EL (cell line): ENCODE measurements at places on chromosomes 6 and 20.

DNA sequence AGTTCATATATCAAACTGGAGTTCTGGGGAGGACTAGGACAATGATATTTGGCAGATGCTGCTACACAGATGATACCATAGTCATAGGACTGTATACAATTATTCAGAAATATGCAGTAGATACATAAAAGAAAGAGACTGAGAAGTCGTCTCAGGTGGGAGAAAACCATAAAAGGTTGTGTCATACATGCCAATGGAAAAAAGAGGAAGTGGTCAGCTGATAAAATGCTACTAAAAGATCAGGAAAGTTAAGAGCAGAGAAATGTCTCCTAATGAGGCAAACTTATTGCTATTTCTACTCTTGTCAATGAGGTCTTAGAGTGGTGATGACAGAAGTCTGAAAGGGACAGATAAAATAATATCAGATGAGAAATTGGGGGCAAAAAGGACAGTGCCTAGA is 407.6 kb downstream of the COL12A1 start:
- no peak for DNase-seq

DNA sequence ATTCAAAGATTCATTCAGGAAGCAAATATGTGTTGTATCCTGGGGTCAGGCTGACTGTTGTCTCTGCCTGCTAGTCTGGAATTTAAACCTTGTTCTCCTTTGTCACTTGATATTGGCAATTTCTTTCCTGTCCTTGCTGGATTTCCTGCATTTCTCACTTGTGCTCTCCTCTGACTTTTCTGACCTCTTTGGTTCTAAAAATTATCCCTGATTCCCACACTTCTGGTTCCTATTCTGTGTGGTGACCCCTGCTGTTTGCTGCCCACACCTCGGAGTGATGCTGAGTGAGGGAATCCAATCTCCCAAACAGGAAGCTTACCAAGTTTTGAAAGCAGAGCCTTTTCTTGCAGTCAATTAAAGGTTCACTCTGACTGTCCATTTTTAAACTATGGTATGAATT is 345.3 kb downstream of the CDKAL1 start:
- DNase-seq, result no peak

GRCh38 chr6:37033819-37034795 is 28.7 kb downstream of the FGD2 start:
- DNase-seq, result no peak

GRCh38 chr6:15143086-15143485 is 102.8 kb upstream of the JARID2 start:
- DNase-seq, result no peak

DNA sequence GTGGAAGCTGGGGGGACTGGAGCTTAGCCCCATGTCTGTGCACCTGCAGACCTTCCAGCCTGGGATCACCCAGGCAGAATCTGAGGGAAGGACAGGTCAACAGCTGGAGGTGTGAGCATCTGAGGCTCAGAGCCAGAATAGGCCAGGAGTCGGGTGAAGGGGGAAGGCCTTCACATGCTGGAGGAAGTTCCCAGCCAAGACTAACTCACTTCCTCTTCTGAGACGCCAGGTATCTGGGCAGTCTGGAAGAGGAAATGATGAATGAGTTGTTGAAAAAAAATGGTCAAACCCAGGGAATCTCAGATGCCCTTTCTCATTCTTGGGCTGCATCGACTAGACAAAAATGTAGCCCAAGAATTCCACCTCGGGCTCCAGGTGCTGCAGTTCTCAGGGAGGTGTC is 73.6 kb upstream of the TIAM2 start:
- no peak for DNase-seq

DNA sequence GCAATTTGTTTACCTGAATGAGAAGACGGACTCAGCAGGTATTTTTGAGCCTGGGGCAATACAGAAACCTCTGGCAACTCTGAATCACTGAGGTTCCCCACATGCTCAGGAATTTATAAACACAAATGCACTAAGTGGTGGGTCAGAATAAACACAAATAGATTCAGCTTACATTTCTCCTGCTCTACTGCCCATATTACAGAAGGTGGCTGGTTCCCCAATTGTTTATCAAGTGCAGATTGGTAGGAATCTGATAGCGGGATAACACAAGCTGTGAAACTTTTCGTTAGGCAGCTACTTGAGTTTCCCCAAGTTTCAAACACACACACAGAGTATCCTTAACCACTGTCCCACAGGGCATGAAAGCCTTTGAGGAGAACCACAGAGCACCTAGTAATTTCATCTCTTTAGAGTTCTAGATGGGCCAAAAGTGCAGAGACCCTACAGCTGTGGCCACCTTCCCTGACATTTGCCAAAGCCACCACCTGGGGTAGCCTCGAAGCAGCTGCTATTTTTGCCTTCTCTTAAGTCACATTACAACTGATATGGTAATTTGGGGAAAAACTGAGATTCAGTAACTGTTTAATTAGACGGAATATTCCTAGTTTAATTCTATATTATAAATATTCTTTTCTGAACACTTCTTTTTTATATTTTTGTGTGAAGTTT is 204.2 kb upstream of the PTCHD4 start:
- DNase-seq, result no peak

GRCh38 chr6:138716971-138717665 is 56.5 kb upstream of the CCDC28A start:
- DNase-seq, result no peak
